SW 1271 (cell line): ENCODE measurements at places on chromosomes 3 and 15.

DNA sequence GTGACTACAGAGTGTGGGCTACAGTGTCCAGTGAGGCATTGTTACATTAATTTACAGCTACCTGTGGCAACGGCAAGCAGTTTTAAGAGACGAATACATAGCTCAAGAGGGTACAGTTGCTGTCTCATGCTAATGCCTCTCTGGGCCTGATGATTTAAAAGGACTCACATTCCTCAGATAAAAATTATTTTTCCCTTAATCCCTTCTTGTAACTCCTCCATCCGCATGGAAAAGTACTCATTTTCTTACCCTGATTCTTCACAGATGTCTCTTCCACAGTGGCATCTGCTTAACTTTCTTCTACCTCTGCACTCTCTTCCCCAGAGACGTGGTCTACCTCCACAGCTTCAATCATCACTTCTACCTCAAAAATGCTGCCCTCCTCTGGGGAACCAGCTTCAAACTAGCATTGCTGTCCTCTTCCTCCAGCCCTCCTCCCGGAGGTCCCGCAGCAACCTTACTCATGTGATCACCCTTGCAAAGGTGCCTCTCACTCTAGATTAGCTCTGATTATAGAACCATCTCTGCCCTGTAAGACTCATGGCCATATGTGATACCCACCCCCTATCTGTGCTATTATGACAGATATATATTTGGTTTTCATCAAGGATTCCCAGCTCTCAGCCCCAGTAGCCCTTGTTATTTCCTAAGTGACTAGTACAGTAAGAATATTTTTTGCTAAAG, 21.4 kb upstream of the ABHD17C start:
- no peak for DNase-seq

DNA sequence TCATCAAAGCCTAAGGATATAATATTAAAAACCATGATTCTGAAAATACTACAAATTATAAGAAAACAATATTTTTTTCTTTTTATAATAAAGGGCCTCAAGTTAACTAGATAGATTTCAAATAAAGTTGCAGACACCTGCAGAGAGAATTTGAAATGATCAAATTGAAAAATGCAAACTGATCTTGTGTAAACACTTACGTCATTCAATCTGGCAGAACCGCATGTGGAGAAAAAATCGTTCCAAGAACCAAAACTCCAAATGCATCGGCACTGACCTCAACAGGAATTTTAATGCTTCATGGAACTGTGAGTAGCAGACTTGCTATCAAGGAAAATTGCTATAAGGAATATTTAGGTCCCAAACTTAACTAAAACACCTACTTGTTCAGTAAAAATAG, 17.2 kb downstream of the CPA3 start:
- DNase-seq, result no peak

GRCh38 chr3:184944241-184944640, 132.3 kb downstream of the VPS8 start:
- no peak for DNase-seq

DNA sequence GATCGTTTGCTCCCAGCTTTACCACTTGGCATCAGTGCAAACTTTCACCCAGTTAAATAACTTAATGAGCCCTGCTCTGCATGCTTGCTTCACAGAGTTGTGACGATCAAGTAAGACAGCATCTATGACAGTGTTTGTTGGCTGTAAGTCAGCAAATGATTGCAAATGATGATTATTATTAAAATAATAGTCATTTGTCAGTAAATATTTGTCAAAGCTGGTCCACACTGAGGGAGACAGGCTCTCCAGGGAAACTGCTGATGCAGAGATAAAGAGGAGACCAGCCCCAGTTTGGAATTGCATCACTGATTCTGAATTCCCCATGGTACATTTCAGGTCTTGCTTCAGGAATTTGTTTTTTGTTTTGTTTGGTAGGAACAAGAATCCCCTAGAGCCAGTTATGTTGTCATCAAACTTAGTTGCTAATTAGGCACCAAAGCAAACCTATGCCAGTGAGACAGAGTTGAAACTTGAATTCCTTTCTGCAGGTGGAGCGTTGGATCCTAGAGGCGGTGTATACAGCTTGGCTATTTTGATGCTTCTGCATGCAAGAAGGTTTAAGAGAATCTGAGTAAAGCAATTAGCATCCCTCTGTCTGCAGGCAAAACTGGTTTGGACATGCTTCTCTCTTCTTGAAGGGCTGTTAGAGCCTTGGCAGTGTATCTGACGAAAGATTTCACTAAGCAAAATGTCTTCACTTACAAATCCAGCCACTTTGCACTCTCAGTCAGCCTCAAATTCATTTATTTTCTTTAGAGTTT, 338.6 kb upstream of the TPRG1 start:
- no peak for DNase-seq

DNA sequence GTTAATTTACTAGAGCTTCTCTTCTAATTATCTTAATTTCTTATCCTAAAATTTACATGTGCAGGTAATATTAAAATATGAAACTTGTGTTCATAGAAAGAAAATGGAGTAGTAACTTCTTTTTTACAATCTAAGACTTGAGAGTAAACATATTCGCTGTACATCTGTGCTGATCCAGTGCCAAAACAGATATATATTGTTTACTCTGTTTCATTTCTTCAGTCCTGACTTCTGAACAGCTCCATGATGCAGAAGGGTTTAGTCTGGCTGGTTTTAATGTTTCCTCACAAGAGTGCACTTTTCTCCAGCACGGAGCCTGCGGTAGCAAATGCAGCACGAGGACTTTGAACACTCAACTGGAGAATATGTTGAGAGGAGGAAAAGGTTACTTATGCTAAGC, 306.8 kb downstream of the EPHA3 start:
- no peak for DNase-seq

DNA sequence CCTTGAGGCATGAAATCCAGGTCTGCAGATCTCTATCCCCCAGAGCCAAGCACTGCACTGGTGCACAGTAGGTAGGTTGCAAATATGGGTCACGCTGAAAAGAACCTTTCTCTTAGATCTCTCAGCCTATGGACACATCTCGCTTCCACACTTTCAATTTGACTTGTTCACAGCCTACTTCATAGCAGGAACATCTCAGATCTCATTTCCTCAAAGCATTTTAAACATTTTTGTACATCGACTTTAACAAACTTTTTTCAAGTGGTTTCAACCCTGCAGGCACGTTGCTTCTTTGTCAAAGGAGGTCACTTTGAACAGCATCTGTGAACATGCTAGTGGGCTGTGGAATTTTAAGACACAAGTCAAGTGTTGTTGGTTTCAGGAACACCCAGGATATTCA, 76.0 kb downstream of the SLC12A8 start:
- DNase-seq, result no peak

GRCh38 chr15:91916051-91916450, 62.5 kb downstream of the SLCO3A1 start:
- no peak for DNase-seq

- no peak for DNase-seq
Observed at GRCh38 chr15:101018450-101018849, 99.3 kb downstream of the LRRK1 start.

DNA sequence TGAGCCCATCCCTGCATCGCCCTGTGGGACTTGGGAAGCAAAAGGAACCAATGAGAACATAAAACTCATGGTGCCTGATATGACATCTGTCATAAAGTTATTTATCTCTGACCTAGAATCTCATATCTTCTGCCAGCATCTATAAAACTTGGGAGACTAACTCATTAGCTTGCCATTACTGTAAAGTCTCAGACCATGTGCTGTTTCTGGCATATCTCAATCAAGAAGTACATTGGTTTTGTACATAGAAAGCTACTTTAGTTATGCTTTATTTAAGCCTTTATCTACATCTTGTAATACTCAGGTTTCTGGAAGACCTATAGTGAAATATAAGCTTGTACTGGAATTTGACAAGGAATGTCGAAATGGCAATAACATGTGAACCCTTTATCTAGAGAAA, 112.5 kb downstream of the ZNF385D start:
- no peak for DNase-seq

DNA sequence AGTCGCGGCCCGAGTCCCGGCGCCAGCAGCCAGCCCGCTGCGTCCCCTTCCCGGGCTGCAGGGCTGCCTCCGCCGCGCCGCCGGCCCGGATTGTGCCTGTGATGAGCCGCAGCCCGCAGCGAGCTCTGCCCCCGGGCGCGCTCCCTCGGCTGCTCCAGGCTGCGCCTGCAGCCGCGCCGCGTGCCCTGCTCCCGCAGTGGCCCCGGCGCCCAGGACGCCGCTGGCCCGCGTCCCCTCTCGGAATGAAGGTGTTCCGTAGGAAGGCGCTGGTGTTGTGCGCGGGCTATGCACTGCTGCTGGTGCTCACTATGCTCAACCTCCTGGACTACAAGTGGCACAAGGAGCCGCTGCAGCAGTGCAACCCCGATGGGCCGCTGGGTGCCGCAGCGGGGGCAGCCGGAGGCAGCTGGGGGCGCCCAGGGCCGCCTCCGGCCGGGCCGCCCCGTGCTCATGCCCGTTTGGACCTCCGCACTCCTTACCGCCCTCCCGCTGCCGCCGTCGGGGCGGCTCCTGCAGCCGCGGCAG, 1.2 kb downstream of the CHST2 start:
- DNase-seq, result no peak

DNA sequence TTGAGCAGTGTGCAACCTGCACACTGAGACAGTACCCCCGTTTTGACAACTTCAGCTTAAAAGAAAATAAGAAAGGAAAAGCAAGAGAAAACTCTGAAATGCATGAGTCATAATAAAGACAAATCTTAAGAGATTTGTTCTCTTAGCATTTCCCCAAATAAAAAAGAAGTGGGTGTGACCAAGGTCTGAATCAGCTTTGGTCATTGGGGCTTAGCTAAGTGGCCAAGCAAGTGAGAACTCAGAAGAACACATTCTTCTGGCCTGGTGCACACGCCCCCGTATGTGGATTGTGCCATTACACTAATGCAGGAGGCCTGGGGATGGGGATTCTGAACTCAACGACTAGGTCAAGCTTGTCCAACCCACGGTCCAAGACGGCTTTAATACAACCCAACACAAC, 56.9 kb upstream of the PDZRN3 start:
- no peak for DNase-seq

- DNase-seq, result no peak
Observed at GRCh38 chr3:32432711-32433530, 41.3 kb downstream of the CMTM7 start.

- peak; percentile 25 for DNase-seq
Observed at GRCh38 chr3:125057186-125057850, 1.5 kb upstream of the HEG1 start.

DNA sequence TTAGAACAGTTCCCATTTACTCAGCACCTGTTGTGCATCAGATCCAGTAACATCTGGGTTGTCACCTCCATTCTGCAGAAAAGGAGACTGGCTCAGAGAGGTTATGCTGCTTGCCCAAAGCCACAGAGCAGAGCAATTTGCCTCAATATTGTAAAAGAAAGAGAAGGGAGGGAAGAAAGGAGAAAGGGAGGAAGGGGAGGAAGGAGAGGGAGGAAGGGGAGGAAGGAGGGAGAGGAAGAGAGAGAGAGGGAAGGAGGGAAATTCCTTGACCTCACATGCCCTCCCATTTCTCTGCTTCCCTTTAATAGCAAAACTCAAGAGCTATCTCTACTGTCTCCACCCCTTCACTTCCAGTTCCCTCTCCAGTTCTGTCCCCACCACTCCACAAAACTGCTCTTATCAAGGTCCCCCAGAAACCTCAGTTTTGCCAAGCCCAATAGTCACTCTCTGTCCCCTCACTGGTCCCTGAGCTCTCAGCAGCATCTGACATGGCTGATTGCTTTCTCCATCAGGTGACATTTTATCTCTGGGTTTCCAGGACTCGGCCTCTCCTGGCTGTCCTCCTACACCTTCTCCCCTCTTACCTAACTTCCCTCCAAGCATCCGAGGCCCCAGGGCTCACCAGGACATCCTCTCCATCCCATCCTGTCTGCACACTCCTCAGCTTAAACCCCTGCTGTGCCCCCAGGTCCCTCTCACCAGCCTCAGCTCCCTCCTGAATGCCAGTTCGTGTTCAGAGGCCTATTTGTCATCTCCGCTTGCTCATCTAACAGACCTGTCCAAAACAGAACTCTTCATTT, 104.7 kb upstream of the LINGO1 start:
- no peak for DNase-seq

DNA sequence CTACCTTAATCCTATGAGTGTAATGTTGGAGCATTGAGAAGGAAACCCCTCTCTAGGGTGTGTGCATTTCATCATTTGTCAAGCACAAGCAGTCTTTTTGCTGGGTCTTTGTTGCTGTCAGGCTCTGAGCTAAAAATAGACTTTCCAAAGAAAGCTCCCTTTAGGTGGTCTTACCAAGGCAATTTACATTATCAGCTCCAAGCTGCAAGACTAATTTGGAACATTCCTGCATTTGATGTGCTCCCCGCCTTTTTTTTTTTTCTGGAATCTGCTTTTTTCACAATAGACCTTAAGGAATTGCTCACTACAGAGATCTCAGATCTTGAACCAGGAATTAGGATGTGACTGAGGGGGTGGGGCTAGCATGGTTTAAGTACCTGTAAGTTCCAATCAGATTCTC, 60.6 kb upstream of the STAC start:
- DNase-seq, result no peak

- DNase-seq, result no peak
Observed at GRCh38 chr15:88571852-88572259, 25.4 kb upstream of the DET1 start.
